Activated T-helper 17 cell treated with anti-CD3 and anti-CD28 coated beads, Interleukin-2, amount 50 U/mL, for 72 hours (primary cell): ENCODE measurements at places on chromosomes 7 and 10. TPM values are rescaled to one million over a fixed set of nuclear protein-coding genes. Genes with fewer than 3 reads are reported as not detected.
A peak's percentile ranks its signal among the peaks of the same experiment; 100 is the strongest.

The C10orf62 gene
- not detected for total RNA-seq

The NME8 gene
- not detected for total RNA-seq

The MYOF gene
- total RNA-seq = 30.6 TPM

The WEE2 gene
- 0.13 TPM for total RNA-seq

DNA sequence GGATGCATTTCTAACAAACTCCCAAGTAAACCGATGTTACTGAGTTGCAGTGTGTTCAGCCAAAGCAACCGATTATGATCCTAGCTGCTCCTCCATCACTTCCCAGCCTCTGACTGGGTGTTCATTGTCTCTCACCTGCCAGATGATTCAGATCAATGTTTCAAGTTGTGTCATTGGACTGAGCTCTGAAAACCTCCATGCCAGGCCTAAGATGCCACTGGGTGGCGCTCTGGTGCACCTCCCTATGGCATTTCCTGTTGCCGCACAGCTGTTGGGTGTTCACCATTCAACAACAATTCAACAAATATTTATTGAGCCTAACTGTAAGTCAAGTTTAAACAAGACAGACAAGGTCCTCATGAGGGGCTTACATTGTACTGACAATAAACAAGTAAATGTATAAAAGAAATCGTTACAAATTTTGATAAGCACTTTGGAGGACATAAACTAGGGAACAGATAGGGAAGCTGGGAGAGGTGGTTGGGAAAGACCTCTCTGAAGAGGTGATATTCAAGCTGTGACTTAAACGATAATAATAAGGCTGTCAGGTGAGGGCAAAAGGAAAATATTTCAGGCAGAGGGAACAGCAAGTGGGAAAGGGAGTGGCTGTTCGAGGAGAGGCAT, 22.8 kb downstream of the RGR start:
- peak; percentile 95 for ATAC-seq

- peak; percentile 95 for ATAC-seq
Measured at GRCh38 chr10:63133056-63133820, at the start of gene NRBF2. NRBF2 (plus strand) TSS chr10:63133328; CDS start chr10:63133471, 143 bp downstream.

DNA sequence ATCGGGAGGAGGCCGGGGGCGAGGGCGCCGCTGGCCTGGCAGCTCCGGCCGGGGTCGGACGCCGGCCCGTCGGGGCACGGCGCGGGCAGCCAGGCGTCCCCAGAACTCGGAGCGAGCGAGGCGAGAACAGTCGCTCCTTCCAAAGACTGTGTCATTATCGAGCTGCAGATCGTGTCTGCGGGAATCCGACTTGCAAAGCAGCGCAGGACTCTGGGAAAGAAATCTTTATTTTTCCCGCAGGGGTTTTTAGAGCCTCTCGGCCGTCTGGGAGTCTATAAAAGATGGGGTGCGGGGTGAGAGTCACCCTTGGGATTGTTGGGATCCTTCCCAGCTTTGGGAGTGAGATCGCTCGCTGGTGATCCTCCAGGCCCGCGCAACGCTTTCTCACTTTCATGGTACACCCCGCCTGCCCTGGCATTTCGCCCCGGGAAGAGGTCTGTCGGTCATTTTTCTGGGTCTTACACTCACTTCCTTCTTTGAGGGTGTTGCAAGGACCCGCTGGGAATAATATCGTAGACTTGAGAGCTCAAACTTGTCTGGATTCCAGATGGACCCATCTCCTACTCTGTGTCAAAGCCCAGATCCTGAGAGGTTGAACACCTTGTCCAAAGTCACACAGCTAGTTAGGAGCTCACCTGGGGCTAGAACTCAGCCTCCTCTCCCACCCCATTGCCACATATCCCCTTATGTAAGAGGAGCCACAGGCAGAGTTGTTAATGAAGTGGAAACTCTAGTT, 1.0 kb downstream of the UBTD1 start:
- ATAC-seq = no peak

DNA sequence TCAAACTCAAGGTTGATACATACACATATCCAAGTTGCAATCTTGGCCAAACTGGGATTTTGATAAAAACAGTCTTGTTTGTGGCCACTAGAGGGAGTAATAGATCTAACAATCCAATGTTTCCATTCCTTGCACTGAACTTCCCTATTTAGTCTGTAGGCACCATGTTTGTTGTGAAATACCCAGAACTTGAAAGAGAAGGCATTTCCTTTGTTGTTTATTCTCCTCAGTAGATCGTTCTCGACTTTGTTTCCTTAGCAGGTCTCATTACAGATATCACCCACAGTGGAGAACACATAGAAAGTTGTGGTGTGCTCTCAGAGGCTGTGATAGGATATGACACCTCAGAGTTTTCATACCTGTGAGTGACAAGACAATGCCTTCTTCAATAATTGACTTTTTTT, 70.3 kb upstream of the MXI1 start:
- peak; percentile 87 for ATAC-seq

DNA sequence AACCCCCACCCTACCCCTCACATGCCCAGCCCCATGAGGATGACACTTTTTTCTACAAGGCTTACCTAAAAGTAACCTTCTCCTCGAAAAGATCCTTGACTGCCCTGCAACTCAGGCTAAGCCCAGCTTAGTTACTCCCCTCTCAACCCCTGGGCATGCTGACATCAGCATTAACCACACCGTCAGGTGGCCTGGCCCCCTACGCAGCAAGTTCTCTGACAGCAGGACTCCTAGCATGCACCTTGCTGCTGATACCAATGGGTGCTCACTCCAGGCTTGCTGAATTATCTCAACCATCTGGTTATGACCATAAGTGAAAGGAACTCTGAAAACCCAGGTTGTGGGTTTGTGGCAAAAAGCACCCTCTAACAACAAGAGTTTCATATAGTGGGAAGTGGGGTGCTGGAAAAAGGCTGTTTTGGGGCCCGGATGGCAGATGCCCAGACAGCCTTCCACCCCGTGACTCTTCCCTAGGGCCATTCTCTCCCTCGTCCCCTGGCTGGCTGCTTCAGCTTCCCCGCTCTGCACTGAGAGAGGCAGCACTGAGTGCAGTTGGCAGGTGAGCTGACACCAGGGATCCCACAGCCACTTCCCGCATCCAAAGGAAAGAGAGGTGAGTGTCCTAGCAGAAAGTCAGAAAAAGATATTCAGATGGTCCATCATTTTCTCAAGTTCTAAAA, 518.9 kb downstream of the KCNMA1 start:
- ATAC-seq = no peak

- ATAC-seq = no peak
Measured at GRCh38 chr10:59970396-59971368, 64.3 kb upstream of the CCDC6 start.

DNA sequence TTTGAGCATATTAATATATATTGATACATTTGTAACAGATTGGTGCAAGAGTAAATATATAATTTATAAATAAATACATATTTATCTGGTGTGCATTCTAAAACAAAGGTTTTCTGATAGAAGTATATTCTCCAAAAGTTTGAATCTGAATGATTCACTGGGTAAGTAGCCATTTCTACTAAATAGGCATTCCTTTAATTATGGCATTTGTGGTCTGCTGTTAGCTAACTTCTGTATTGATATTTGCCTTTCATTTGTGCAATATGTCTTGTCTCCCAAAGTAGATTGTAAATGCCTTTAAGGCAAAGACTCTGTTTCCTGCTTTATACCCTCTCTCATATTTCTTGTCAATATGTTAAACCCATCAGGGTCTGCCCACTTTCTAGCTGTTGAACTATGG, 11.1 kb upstream of the ARID5B start:
- no peak for ATAC-seq

DNA sequence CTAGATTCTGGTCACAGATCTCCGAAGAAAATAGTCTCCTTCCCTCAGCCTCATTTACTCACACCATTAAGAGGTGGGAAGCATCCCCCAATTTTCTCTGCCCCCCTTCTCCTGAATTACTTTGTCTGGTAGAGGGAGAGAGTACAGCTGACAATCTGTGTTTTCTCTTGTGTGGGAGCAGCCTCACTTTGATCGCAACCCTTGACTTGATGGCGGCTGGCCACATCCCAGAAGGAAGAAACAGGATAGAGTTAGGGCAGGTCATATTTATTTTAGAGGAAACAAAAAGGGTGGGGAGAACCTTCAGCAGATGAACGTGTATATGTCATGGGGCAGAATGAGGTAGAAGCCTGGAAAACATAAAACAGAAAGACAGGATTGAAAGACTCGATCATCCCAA, 82.4 kb upstream of the FAM171A1 start:
- no peak for ATAC-seq

GRCh38 chr7:50273301-50273700, 31.2 kb upstream of the IKZF1 start:
- ATAC-seq = no peak

DNA sequence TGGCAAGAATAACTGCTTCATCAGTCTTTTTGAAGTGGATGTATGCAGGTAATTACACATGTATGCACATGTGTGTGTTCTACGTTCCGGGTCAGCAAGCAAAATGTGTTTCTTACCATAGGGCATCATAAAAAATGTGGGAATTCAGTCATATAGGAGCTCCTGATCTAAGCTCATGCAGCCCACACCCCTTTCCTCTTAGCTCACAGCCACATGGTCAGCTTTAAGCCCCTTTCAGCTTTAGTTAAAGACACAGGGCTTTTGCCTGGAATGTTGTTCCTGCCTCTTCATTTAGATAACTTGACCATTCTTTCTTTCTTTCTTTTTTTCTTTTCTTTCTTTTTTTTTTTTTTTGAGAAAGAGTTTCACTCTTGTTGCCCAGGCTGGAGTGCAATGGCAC, 258.1 kb downstream of the RPS24 start:
- ATAC-seq = no peak

DNA sequence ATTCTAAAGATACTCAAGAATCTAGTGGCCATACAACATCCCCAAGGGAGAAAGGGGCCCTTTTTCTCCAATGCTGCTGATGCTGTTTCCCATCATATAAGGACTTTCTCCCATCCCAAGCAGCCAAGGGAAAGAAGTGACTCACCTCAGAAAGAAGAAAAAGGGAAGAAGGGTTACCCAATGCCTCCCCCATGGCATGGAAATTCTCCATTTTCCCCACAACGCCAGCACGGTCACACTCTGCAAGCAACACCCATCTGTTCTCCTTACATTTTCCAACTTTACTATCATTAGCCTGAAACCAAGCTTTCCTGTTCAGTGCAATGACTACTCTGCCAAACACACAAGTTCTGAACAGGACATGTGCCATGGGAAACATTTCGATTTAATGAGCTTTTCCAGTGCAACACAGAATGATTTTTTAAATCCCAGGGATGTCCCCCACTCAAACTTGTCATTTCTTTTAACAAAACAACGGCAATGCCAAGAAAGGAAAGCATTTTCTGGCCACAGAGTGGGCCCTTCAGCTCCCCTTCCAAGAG, 67.9 kb downstream of the PTPRN2 start:
- ATAC-seq = no peak
